ENCODE measurements at places on chromosomes 7 and 10.

- no peak for DNase-seq
These were observed 178.2 kb upstream of the KLF6 start for GRCh38 chr10:3963191-3963673.

GRCh38 chr10:75788394-75789205 is 357.2 kb downstream of the LRMDA start:
- no peak for DNase-seq

DNA sequence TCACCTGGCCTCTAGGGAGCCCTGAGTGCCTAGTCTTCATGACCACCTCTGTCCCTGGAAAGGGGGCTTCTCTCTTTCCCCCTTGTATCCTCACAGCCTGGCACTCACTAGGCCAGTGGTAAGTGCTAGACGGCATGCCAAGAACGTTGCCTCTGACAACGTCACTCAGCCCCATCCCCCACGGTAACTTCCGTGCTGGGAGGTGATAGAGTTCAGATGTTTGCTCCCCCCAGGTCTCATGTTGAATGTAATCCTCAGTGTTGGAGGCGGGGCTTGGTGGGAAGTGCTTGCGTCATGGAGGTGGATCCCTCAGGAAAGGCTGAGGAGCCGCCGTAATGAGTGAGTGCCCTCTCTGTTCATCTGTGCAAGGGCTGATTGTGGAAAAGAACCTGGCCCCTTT is 343.3 kb upstream of the MKI67 start:
- no peak for DNase-seq

GRCh38 chr7:144668503-144668902 is 167.3 kb downstream of the TPK1 start:
- DNase-seq = no peak

GRCh38 chr7:30472784-30473775 is 5.5 kb downstream of the NOD1 start:
- no peak for DNase-seq

DNA sequence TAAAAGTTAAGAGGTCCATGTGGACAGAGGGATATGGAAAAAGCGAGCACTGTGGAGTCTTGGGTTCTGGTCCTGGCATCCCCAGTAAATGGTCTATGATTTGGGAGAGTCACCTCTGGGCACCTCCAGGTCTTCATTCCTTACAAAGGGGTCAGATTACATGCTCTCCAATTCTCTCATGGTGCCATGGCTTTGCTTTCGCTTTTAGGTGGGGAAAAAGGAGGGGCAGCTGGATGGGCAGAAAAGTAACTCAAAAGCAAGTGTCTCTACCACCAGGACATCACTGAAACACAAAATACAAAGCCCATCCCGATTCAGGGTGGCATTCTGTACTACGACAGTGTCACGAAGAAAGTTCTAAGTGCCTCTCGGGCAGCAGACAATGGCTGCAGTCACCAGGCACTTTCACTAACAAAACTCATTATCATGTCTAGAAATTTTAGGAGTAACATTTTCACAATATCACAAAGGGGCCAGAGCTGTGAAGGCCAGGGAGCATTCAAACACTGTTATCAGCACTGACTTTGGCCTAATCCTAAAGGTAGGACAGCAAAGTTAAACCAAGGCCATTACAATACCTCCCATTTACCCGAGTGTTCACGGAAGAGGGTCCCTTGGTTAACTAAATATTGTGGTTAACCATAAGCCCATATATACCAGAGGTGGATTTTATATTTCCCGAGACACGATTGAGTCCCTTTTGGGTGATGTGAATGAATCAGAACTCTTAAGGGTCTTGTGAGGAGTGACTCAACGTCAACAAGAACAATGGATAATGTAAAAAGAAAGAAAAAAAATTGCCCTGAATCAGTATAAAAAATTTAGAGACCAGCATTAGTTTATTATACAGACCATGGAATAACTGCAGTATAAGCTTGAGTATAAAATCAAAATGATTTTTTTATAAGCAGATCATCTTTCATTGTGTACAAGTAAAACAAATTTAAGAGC is 2.5 kb downstream of the PSAP start:
- no peak for DNase-seq

DNA sequence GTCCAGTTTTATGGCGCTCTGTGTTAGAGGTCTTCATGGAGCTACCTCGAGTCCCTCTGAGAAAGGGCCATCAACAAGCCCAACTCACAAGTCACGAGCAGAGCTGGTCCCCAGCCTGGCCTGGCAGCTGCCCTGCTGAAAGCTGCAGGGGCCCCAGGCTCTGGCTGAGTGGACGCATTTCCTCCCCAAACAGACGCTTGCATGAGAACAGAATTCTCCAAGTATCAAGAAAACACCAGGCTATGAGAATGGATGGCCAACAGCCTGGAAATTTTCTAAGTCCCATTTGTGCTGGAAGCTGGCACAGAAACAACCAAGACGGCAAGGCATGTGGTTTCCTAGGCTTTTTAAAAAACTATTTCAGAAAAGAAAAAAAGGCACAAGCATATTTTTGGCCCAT is 114.8 kb downstream of the FAM53B start:
- no peak for DNase-seq

DNA sequence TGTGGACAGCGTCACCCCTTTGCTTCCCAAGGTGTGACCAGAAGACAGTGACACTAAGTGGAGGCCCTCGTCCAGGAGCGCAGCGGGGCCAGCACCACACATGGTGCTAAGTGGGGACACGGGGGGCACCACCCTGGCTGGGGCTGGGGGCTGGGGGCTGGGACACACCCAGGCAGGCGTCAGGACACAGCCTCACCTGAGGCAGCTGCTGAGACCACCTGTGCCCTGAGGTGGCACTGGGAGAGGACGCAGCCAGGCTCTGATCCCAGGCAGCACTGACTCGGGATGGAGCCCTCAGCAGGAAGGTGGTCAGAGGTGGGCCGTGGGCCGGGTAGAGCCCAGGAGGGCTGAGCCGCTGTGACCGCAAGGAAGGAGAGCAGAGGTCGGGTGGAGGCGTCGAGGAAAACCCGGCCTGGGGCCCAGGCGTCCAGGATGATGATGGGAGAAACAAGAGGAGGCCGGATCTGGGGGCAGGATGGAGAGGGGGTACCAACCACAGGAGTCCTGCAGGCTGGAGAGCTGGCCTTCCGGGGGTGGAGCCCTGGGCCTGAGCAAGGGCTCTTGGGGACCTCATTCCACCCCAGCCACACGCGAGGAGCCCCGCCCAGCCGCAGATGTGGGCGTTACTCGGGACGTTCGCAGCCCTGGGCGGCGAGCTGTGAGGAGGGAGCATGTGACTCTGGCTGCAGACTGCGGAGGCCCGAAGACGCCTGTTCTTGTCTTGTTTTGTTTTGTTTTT is 22.5 kb downstream of the LRRC27 start:
- DNase-seq = no peak
